Stromal cell of bone marrow (primary cell): ENCODE measurements at places on chromosomes 12 and 14.

- no peak for DNase-seq
These were observed 1.4 kb upstream of the HSP90AA1 start for GRCh38 chr14:102088012-102088792.

DNA sequence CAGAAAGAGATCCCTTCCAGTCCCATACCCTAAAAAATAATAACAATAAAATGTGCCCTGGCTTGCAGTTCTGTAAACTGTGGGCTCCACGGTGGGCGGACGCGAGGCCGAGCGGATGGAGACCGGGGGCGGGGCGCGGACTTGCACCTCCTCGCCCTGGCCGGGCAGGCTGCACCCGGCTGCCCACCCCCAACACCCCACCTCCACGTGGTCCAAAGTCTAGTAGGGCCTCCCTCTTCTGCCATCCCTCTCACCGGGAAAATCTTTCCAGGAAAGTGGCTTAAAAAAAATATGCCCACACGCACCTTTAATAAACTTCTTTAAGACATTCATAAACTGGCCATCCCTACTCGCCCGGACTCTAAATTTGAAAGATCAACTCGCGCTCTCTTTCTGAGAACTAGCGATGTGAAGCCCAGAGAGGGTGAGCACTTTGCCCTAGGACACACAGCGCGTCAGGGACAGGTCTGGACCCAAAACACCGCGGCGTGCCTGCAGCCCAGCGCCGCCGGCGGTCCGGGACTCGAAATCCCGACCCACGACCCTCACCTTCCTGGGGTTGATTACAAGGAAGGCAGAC lies 1.9 kb upstream of the BCL11B start:
- DNase-seq: no peak

DNA sequence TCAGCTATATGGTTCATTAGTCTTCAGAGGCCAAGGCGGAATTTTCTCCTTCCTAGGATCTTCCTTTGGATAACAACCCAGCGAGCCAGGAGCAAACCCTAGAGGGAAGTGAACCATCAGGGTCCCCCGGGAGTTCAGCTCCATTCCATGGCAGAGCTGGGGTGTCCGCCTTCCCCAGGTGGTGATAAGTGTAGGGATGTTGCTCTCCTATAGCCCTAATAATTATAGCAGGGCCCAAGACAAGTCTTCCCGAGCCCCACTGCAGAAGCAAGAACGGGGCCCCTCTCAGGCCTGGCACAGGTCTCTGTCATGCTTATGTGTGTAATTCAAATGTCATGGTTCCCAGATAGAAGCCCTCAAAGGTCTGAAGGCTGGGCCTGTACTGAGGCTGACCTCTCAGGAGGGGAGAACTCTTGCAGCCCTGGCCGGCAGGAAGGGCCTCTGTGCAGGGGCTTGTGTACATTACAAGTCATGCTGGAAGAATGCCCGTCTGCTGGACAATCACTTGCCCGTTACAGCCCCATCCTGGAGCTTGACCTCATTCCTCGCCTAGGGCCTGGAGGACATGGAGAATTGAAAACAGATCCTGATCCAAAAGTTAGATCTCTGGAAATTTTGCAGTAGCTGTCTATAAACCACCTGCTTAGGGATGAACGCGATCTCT lies 17.3 kb downstream of the LRTM2 start:
- DNase-seq: no peak

- peak; percentile 39 for DNase-seq
These were observed 31.5 kb upstream of the LIMA1 start for GRCh38 chr12:50314636-50315312.

- DNase-seq: no peak
These were observed 18.1 kb downstream of the CAMKK2 start for GRCh38 chr12:121278169-121279070.

- no peak for DNase-seq
These were observed 49.2 kb upstream of the PPP1R12A start for GRCh38 chr12:79983986-79984620.

DNA sequence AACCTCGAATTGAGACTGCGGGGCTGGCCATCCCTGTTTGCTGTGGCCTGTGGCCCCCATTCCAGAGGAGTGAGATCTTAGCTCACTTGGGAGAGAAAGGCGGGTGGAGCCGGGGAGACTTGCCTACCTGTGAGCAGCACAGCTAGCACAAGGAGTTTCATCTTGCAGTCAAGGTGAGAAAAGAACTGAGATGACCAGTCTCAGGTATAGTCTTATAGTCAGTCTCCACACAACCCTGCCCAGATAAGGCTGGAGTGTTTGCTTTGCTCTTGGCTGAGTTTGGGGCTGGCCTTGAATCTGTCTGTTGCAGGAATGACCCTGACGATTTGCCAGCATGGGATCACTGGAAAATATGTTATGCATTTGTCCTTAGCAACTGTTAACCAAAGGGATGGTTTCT lies at the start of gene PLA2G1B:
Gene PLA2G1B (minus strand): TSS at position 187 of the 400 bp plus-strand sequence. CDS start 26 bp downstream, at position 161.
- DNase-seq: no peak

DNA sequence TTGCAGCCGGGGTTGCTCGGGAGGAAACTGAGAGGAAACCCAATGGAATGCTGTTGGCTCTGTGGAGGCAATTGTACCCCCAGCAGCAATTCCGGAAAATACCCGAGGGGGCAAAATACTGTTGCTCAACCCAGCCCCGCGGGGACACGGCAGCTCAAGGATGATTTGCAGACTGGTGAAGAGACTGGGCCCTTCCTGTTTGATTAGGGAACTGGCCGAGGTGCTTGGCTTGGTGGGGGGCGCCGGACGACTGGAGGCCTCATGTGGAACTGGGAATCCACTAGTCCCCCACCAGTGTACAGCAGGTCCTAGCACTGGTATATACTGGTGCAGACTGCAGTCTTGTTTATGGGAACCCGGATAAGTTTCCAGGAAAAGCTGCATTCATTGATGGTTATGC lies 10.3 kb upstream of the RNASE12 start:
- no peak for DNase-seq

DNA sequence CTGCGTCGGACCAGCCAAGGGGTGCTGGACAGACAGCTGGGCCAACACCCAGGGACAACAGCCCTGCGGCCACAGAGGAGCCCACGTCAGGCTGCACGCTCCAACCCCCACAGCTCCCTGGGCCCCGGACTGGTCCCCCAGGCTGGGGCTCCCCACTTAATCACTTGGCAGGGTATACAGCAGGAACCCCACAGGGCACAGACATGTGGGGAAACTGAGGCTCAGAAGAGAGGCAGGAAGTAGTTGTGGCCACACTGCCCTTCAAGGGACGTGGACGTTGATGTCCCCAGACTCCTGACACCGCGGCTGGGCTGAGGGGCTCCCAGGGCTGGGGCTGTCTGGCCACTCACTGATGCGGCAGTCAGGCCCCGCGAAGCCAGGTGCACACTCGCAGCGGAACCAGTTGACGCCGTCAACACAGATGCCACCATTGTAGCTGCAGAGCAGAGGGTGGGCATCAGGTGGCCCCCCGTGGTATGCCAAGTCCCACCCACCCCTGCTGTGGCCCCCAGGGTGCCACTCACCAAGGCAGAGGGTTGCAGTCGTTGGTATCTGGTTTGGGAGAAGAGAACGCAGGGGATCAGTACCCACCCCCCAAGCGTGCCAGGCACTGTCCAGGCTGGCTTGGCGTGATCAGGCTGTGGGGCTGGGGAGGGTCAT lies 21.5 kb downstream of the JAG2 start:
- DNase-seq: no peak

DNA sequence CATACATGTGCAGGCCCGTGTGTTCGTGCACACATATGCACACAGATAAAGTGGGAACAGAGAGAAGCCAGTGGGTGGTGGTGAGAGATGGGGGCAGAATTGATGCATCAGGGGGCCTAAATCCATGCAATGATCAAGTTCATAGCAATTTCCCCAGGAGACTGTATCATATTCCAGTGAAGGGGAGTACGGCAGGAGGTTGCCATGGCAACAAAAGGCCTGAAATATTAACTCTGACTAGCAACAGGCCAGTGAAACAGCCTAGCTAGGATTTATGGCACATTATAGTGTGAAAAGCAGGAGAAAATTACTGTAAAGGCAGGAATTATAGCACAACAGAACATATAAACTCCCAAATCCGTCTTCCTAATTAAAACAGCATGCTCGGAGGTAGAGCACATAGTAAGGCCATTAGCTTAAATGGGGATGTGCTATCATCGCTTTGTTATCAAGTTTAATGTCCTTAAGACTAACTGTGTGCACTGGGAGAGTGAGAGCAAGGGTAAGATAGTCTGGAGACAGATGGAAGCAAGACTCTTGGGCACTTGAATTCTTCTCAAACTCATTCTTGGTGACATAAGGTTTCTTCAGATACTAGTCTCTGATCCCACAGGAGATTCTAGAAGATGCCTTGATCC lies 806.3 kb downstream of the DIO2 start:
- no peak for DNase-seq

DNA sequence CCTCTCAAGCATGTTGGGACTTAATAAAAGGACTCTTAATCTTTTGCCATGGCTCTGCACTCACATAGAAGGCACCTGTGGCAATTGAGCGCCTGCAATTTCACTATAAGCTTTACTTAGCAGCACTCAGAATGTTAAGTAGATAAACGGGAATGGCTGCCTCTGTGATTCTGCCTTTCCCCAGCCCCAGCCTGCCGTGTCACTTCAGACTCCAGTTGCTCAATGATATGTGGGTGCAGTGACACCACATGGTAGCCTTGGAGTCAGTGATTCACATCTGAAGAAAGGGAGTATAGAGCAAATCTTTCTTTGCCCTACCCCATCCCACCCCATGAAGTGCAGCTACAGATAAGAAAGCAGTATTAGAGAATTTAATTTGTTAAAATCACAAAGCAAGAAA lies 96.1 kb downstream of the ZFC3H1 start:
- no peak for DNase-seq

- no peak for DNase-seq
These were observed 23.8 kb downstream of the SLC6A13 start for GRCh38 chr12:238736-239398.

GRCh38 chr14:60951776-60952435 lies 29.0 kb downstream of the TRMT5 start:
- peak; percentile 84 for DNase-seq

GRCh38 chr12:108080363-108080762 lies 48.7 kb upstream of the WSCD2 start:
- DNase-seq: no peak
